ENCODE measurements at places on chromosomes 1 and 21.
A peak's percentile ranks its signal among the peaks of the same experiment; 100 is the strongest.

GRCh38 chr1:227437495-227438008 lies 119.3 kb upstream of the CDC42BPA start:
- DNase-seq = peak; percentile 70

GRCh38 chr1:219659005-219659600 lies 46.2 kb upstream of the ZC3H11B start:
- no peak for DNase-seq

DNA sequence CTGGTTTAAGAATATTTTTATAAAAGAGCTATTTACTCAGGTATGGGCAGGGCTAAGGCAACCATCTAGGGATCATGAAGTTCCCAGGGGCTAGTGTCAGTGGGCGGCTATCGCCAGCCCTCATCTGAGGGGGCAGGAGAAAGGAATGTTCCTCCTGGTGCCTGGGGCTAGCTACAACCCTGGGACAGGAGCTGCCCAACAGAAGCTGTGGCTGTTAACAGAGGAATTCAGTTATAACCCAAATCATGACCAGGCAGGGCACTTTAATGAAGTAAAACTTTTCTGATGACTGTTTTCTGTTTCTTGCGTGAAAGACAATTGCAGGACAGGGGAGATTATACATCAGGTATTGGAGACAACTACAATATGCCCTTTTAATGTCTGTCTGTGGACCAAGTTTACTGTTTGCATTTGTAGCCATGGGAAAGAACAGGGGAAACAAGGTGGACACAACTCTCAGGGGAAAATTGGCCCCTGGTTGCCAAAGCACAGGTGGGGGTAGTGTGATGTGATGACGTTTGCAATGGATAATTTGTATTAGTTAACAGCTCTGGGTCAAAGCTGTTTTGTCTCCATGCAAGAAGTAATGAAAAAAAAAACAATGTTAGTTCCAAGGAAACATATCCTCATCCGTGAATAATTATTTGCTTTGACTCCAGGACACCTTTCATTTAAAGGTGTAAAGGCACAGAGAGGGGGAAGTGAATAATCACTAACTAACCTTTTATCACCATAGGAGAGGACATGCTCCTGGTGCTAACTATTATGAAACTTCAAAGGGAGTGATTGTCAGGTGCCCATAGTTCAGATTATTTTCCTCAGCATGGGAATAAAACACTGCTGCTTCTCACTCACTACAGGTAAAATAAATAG lies 105.2 kb downstream of the TSEN15 start:
- DNase-seq = no peak

DNA sequence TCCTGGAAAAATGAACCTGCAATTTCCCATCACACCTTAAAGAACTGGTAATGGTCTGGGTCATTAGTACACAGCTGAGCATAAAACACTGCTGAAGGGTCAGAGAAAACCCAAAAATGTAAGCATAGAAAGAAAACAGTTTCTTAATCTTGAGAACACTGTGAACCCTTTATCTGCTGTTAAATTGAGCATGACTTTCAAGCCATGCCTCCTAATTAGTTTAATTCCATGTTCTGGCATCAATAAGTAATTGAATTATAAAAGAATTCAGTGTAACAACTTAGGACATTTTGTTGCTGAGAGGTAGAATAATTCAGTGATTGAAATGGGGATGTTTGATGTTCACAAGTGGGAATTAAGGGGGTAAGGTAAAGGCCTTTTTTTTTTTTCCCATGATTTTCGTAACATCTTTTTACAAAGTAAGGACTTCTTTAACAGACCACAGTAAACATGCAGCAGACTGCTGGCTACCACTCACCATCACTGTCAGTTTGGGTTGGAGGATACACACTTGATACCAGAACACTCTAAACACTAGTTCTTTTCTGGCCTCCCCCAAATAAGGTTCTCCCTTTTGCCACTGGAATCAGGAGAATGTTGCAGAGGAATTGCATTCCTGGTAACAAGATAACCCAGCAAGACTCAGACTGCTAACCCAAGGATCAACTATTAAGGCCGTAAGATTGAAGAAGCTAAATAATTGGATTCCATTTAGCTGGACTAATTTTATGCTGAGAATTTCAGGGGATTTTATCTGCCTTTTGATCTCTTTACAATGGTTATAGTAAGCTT lies 3.0 kb downstream of the RWDD3 start:
- DNase-seq = no peak
